Fibroblast of skin of left quadriceps (primary cell): ENCODE measurements at places on chromosomes 11 and 22.

DNA sequence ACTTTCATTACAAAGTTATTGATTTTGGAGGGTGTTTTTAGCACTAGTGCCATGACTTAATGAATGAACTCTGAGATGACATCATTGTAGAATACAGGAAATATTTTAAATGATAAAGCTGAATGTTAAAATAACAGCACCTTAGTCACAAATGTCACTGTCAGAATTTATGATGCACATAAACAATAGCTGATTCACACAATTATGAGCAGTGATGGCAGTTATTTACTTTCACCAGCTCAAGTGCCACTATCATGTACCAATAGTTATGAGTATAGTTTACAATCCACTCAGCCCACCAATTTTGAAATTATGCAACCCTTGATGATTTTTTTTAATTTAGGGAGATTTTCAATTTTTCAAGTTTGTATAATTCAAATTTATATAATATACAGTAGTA is 23.0 kb downstream of the SERPING1 start:
- no peak for DNase-seq

- peak; percentile 99 for DNase-seq
Measured at GRCh38 chr11:119095066-119095880, 6.4 kb downstream of the DPAGT1 start.

GRCh38 chr11:133949129-133949528 is 7.6 kb downstream of the IGSF9B start:
- DNase-seq, result no peak

DNA sequence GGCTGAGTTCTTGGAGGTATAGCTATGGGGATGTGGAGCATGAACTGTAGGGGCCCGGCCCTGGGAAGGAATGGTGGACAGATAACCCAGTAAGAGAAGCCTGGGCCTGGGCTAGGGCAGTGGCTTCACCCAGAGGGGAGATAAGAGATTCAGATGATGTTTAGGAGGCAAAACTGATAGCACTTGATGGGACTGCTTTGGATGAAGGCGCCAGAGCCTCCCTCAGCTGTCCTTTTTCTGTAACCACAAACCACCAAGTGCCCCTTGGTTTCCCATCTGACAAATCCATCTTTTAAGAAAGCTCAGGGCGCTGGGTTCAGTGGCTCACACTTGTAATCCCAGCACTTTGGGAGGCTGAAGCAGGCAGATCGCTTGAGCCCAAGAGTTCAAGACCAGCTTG is 23.4 kb downstream of the RELT start:
- DNase-seq, result no peak

- DNase-seq, result no peak
Measured at GRCh38 chr22:19905347-19906276, 36.0 kb upstream of the COMT start.
